ENCODE measurements at places on chromosomes 7 and 10.

DNA sequence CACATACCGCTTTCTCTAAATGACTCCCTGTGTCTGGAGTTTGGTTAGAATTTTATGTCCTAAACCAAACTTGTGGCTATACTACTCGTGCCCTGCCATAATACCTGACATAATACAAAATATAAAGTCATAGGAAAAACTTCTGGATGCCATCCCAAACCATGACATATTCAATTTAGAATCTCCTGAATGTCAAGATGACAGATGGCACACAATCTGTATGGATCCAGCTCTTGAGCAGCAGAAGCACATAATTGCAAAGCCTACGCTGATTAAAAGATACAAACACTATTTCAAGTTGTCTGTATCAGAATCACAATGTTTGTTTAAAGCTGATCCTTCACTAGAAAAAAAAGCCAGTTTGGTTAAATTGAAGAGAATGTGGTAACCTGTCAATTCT is 22.4 kb upstream of the CDC14C start:
- DNase-seq, result no peak

DNA sequence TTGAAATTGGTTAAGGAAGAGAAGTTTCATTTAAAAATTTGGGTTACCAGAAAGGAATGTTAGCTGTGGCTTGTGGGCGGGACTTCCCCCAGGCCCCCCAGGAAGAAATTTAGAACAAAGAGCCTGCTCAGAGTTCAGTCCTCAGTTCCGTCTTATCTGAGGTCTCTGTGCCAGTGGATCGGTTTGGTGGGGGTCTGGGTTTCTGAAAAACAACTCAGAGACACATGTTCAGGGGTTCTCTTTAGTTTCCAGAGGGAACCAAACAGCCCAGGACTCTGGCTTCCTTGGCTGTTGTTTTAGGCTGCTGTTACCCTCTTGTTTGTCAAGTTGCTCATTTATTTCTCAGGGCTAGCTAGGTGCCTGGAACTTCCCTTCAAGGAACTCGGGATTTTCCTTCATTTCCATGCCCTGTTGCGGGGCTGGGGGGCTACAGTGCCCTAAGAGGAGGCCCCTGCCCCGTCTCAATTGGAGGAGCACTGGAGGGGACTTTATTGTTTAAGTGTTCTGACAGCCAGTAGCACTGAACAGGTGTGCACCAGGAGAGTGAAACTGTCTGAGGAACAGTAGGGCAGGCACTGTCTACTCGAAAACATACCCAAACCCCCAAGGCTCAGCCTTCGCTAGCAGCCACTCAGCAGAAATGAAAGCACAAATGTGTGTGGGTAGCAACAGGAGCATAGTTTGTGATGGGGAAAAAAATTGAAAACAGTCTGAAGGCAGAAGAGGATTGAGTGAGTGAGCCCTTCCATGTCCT is 59.9 kb downstream of the ALOX5 start:
- no peak for DNase-seq

GRCh38 chr10:47077386-47077785 is 166.2 kb downstream of the PTPN20 start:
- DNase-seq, result no peak

DNA sequence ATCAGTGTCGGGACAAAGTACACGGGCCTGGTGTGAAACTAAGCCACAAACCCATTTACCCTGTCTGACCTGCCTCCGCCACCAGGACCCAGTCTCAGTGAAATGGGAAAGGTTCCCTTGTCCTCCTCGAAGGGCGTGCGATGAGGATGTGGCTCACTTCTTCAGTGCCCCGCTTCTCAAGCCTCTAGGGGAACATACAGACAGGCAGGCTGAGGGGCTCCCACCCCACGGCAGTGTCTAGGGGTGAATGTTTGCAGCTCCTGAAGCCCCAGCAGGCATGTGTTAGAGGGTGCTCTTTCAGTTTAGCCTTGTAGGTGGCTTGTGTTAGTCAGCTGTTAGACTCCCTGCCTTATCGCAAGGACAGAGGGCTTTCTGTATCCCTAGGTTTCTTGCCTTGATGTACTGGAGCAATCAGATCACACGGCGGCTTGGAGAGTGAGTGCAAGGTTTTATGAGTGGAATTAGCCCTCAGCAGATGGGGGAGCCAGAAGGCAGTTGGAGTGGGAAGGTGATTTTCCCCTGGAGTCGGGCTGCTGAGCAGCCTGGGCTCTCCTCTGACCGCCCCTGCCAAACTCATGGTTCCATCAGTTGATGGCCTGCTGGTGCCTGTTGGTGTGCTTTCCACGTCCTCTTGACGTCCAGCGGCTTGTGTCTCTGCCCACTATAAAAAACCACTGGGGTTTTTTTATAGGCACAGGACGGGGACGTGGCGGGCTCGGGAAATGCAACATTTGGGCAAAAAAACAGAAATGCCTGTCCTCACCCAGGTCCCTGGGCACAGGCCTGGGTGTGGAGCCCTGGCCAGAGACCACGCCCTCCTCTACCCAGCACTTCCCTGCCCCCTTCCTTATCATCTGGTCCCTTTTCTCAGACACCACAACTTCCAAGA is 759 bp downstream of the NUDT1 start:
- peak; percentile 32 for DNase-seq

- DNase-seq, result no peak
Measured at GRCh38 chr10:99809931-99810615, 27.6 kb downstream of the ABCC2 start.

- DNase-seq, result no peak
Measured at GRCh38 chr10:126405239-126405775, 17.0 kb upstream of the ADAM12 start.

DNA sequence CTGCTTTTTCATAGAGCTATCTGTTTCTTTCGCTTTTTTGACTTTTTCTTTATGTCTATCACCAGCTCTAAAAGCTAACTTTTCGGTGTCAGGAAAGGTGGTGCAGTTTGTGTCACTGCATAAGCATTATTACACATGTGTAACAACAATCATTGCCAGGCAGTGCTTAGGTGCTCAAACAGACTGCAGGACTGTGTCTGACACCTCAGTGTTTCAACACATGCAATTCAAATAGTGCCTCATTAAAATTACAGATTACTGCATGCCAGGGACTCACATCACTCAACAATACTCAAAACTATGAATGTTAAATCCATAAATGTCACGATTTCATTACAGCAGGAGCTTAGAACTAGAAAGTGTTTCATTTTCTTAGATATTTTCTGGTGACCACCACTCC is 265.3 kb upstream of the SMIM30 start:
- DNase-seq, result no peak

- no peak for DNase-seq
Measured at GRCh38 chr7:155232911-155233310, 64.8 kb upstream of the INSIG1 start.

- no peak for DNase-seq
Measured at GRCh38 chr7:7977774-7978173, 9.2 kb downstream of the GLCCI1 start.

GRCh38 chr10:15451137-15452094 is 80.3 kb upstream of the FAM171A1 start:
- no peak for DNase-seq

DNA sequence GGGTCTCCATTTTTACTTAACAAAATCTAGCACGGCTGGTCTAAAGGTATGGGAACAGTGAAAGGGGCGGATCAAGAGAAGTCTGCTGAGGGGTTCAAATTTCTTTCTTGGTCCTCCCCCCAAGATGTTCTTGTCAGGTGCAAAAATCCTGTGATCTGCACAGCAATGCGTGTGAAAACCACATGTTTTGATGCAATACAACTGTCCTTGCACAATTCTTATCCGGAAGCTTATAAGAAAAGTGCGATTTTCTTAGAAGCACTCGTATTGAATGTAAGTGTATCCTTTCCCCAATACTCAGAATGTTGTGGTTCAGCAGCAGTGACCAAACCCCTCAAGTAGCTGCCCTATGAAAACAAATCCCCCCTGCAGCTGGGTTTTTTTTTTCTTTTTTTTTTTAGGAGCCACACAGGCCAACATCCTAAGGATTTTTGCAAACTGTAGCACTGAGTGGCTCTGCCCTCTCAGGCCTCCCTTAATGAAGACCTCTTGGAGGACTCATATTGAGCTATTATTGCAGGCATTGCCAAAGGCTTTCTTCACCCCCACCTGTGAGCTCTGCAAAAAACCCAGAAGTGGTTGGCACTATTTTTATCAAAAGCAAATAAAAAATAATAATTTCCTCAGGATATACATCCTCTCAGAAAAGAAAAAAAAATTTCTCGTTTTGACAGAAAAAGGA is 151.9 kb upstream of the ITGB1 start:
- no peak for DNase-seq

DNA sequence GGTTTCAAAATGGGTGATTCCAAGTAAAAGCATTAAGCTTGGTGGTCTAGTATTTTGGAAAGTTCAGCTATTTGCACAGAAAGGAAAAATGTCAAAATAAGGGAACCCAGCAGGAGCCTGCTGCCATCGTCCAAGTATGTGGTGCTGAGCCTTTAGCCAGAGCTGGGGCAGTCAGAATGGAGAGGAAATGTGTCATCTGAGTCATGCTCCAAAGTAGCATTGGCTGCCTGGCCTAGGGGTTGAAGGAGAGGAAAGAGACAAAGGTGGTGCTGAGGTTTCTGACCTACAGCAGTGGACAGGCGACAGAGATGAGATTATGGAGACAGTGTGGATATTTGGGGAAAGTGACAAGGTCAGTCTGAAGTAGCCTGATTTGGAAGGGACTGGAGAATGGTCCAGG is 103.9 kb downstream of the PLCE1 start:
- no peak for DNase-seq
